ENCODE measurements at places on chromosomes 1 and 21.

GRCh38 chr1:203056516-203056915, 29.3 kb downstream of the MYOG start:
- DNase-seq, result no peak

- DNase-seq, result no peak
Measured at GRCh38 chr1:197393105-197393504, 125.1 kb downstream of the CRB1 start.

DNA sequence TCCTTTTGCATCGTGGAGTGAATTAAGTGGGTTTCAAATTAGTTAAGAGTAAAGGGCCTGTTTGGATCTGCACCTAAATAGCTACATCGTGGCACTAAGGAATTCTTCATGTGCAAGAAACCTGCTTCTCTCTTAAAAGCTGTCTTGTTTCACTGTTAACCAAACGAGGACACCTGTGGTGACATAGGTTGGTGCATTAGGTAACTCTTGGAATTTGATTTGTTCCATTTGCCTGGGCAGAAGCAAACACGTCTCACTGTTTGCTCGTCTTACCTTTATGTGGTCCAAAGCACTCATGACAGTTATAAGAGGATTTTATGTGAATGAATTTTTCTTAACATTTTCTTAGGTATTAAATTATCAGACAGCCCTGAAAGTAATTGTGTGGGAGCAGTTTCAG, 60.9 kb downstream of the PRDM2 start:
- no peak for DNase-seq

DNA sequence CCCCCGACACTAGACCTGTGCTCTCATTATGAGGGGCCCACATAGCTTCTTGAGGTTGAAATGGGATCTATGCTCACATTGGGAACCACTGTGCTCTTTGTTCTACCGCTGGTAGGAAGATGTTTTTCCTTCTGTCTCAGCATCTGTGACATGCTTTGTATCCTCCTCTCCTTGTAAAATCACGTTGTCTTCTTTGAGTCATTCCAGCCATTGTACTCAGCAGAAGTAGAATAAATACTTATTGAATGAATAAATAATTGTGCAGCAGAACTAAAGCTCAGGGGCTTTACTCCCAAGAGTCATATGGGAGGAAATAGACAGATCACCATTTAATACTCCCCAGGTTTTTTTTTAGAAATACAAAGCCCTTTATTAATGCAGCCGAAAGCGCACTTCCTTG, 66.3 kb upstream of the EDEM3 start:
- DNase-seq, result no peak

- DNase-seq, result peak; percentile 79
Measured at GRCh38 chr1:30744060-30744756, 13.4 kb downstream of the LAPTM5 start.

GRCh38 chr1:78280626-78281025, 210.1 kb upstream of the PTGFR start:
- DNase-seq, result no peak

DNA sequence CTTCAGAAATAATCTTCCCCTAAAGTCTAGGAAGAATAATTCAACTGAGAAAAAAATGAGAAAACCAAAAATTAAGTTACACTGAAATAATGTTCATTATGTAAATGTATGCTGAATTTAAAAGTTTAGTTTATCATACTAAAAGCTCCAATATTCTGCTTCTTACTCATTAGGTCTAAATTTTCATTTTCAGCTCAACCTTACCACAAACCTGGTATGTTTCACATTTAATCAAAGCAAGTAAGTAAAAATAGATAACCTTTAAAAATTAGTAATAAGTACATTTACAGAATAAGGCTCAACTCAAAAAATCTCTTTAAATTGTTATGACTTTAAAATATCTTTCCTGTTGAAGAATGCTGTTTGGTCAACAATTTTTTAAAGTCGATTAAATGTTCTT, 15.0 kb downstream of the BTG3 start:
- DNase-seq, result no peak

DNA sequence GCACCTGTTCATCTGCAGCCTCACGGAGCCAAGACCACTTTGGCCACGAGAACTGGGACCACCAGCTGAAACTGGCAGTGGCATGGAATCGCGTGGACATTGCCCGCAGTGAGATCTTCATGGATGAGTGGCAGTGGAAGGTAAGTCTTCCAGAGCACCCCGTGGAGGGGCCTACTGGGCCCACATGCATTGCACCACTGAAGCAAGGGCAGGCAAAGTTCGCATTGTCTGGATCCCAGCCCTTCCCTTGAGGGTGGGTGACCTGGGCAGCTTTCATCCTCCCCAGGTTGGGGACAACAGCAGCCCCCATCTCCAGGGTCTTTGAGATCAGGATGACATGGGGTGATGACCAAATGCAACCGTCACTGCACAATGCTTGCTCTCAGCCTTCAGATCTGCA, 37.5 kb downstream of the TRPM2 start:
- DNase-seq, result no peak

- no peak for DNase-seq
Measured at GRCh38 chr1:210315529-210315928, 13.2 kb upstream of the HHAT start.

DNA sequence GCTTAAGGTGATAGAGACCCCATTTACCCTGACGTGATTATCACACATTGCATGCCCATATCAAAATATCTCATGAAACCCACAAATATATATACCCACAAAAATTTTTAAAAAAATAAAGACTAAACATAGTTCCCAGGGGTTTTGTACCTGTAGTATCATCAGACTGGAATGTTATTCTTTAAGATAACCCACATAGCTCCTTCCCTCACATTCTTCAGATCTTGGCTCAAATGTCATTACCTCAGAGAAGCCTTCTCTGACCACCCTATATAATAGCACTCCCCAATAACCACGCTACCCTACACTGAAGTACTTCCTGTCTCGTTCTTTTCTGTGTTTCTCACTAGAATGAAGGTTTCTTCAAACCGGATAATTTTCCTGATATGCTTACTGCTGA, 138.3 kb upstream of the SNX7 start:
- no peak for DNase-seq

- DNase-seq, result no peak
Measured at GRCh38 chr1:211808475-211808874, 22.1 kb downstream of the LPGAT1 start.

GRCh38 chr1:66335125-66335524, 198.8 kb upstream of the SGIP1 start:
- no peak for DNase-seq

DNA sequence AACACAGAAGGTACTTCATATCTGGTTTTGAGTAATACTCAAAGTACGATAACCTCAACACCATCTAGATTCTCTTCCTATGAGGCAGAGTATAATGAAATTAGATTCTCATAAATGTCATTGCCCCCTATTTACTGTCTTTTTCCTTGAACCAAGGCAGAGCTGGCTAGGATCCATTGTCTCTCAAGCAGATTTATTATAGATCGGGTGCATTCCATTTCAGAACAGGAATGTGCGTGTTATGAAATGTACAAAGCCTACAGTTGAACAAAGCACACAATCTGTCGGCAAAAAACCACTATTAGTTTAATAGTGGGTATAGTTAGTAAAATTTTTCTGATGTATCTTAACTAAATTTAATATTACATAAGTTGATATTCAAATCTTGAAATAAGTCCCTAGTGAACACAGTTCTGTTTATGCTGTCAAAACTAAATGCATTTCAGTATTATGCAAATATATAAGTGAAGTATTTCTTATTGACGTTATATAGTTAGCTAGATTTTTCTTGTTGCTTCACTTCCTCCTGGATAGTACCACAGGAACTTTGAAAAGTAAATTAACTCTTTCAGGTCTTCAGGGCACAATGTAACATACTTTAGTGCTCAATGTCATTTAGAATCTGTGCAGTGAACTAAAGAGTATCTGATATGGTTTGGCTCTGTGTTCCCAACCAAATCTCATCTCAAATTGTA, 92.1 kb downstream of the DDAH1 start:
- DNase-seq, result no peak

- no peak for DNase-seq
Measured at GRCh38 chr1:14945132-14946010, 208.2 kb upstream of the TMEM51 start.

- DNase-seq, result no peak
Measured at GRCh38 chr1:209756615-209757445, 977 bp downstream of the TRAF3IP3 start.

- peak; percentile 64 for DNase-seq
Measured at GRCh38 chr21:42684109-42684916, 30.9 kb downstream of the PDE9A start.

- no peak for DNase-seq
Measured at GRCh38 chr1:26557008-26557407, 27.4 kb downstream of the RPS6KA1 start.

DNA sequence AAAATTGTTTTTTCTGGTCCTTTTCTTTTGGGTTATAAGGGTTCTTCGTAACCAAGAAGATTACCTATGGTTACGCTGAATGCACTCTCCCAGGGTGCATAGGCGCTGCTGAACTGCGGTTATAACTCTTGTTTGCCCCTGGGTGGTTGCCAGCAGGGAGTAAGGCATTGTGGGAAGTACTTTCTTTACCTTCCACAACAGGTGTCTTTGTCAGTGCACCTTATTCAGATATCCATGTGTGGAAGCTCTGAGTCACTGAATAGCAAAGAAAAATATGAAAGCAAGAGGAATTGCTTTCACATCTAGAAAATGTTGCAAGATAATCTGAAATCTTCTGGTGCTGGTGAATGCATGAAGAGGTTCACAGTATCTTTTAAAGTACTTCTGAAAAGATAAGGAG, 124.4 kb upstream of the CACYBP start:
- no peak for DNase-seq

DNA sequence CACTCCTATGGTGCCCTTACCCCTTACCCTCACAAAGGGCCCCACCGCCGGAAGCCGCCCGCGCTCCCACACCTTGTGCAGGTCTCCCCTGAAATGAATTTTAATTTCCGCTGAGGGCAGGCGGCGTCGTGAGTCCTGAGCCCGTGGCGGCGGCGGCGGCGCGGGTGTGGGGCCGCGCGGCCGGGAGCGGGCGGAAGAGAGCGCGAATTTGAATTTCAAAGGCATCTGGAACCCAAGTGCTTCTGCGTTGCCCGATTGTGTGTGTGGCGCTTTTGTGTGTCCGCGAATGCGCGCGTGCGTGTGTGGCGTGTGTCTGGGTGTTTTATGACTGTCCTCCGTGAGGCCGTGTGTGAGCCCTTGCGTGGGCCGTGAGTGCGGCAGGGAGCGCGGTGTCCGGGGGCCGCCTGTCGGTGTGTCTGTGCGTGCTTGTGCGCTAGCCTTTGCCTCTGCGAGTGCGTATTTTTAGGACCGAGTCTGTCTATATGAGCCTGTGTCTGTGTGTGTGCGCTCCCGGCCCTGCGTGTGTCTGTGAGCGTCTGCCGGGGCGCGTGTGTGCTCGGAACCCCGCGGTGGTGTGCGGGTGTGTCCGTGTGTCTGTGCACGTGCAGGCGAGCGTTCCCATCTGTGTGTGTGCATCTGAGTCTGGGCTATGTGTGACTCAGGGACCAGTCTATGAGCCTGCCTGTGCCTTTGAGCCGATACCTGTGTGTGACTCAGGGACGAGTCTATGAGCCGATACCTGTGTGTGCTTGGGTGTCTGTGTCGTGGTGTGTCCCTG, 7.9 kb upstream of the ADGRB2 start:
- DNase-seq, result peak; percentile 36

GRCh38 chr1:167258858-167259257, 38.2 kb downstream of the POU2F1 start:
- DNase-seq, result no peak

DNA sequence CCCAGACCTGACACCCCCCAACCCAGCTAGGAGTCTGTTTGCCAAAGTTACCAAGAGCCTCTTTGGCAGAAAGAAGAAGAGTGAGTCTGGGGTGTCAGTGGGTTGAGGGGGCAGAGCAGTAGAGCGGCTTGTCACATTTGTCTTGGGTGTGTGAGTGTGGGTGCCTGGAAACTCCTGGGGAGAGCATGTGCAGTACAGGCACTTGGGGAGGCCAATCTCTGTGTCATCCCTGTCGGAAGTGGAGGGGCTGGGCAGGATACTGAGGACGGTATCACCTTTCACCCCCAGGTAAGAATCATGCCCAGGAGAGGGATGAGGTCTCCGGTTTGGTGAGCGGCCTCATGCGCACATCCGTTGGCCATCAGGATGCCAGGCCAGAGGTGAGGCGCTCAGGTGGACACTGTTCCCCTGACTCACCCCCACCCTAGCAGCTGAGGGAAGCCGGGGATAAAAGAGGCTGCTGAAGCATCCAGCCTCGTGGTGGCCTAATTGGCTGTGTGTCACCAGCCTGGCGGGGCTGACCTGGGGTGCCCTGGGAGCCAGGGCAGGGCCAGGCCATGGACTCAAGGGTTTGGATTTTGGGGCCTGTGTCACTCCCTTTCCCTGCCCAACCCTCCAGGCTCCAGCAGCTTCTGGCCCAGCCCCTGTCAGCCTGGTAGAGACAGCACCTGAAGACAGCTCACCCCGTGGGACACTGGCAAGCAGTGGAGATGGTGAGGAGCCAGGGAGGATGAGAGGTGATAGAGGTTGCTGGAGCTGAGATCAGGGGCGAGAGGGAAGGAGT, 3.3 kb downstream of the PLK3 start:
- no peak for DNase-seq

- no peak for DNase-seq
Measured at GRCh38 chr1:185535621-185536020, 198.6 kb upstream of the HMCN1 start.

DNA sequence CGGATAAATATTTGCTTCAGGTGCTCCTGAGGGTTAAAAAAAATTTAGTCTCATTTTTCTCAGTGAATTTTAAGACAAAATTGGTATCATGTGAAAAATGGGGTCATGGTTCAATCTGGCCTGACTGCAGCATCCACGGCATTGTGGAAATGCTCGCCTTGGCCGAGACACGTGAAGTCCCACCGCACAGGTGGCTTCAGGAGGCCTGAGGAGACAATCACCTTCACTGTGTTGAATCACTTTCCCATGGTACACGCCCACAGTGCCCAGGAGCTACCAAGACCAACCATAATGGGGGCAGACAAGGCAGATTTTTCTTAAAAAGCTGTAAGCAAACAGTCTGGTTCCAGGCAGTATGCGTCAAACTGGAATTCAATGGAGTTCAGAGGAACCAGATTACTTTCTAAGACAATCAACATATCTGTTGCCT, 11.0 kb upstream of the CPLANE2 start:
- DNase-seq, result no peak

GRCh38 chr1:151293093-151293492, 11.0 kb downstream of the ZNF687 start:
- DNase-seq, result no peak

DNA sequence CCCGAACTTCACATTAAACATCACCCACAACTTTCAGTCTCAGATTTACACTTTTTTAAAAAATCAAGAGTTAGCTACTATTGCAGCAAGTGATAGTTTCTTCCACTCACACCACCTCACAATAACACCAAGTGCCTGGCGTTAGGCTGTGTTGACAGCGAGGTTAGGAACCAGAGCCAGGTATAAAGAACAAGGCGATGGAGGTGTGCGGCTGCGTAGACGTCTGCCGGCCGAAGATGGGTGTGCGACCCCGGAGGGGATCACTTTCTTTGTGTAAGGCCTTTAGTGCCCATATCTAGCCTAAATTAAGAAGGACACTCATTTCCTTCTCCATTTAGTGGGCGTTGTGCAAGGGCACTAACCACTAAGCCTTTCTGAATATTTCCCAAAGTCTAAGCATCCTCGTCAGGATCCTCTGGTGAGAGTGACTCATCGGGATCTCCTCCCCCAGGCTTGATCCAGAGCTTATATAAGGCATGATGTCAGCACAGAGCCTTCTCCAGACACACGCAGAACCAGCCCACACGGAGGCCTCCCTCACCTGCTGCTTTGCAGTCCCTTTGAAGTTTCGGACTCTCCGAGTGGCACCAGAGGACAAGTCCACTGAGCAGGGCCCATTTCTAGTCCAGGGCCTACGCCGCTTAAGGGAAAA, 11.8 kb downstream of the NHLH2 start:
- DNase-seq, result no peak

GRCh38 chr1:190172651-190173430, 304.8 kb downstream of the BRINP3 start:
- no peak for DNase-seq

- DNase-seq, result no peak
Measured at GRCh38 chr1:5830771-5831599, 161.2 kb downstream of the NPHP4 start.
